ENCODE measurements at places on chromosomes 6 and 20. TPM values are rescaled to one million over a fixed set of nuclear protein-coding genes. Genes with fewer than 3 reads are reported as not detected.

Gene CCN6
- not detected for total RNA-seq

Gene NAA20
- total RNA-seq = 26.3 TPM

Gene HLA-DMB
- 12.2 TPM for total RNA-seq

Gene C20orf202
- not detected for total RNA-seq

Gene PPT2
- total RNA-seq = 107 TPM

Gene LYRM4
- total RNA-seq = 18.3 TPM

Gene CCND3
- 102 TPM for total RNA-seq

Gene TSHZ2
- total RNA-seq = 32.7 TPM

Gene RAD21L1
- total RNA-seq = not detected

DNA sequence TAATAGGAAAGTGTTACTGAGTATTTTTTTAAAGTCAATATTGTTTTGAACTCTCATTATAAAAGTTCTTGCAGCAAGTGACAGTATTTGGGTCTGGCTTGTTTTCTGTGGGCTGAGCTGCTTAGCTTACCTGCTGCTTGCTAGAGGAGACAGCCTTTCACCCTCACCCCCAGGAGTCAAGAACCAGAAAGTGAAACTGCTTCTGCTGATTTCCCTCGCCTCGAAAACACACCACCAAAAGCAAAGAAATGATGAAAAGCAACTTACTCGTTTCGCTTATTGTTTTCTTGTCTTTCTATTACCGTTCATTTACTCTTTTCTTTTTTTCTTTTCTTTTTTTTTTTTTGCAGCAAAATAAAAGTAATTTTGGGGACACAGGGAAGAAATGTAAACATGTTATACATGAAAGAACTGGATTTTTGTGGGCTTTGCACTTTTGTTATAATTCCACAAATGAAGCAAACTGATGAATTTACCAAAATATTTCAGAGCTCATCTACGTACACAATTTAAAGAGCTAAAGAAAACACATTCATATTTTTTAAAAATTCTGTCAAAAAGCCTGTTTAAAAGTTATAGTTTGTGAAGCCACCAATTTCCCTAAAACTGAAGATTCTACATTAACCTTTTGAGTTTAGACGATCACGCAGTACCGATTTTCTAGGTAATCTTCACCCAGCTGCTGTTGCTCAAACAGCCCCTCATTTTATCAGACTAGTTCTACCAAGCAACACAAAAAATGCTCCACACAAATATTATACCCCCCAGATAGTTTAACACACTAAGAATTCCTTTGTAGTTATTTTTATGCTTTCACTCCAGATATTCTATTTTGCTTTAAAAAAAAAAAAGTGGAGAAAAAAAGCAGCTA is 1.7 kb downstream of the SCML4 start:
- no peak overlapping the region for H3K27ac ChIP-seq
- no peaks in the 10 kb centered on the region for H3K36me3 ChIP-seq
- peaks cover 19% of the 10 kb centered on the region for H3K4me1 ChIP-seq
- no peak overlapping the region for H3K4me3 ChIP-seq
- no peak for DNase-seq

- H3K36me3 ChIP-seq = no peaks in the 10 kb centered on the region
- no peak for DNase-seq
- H3K27ac ChIP-seq = no peak overlapping the region
- H3K27me3 ChIP-seq = no peaks in the 10 kb centered on the region
Measured at GRCh38 chr6:154656660-154657059, 76.6 kb upstream of the SCAF8 start.

GRCh38 chr6:131678442-131678841 is 22.8 kb downstream of the OR2A4 start:
- no peaks in the 10 kb centered on the region for H3K4me1 ChIP-seq
- H3K27ac ChIP-seq = no peak overlapping the region
- DNase-seq = no peak
- no peaks in the 10 kb centered on the region for H3K27me3 ChIP-seq
- H3K4me3 ChIP-seq = no peak overlapping the region

DNA sequence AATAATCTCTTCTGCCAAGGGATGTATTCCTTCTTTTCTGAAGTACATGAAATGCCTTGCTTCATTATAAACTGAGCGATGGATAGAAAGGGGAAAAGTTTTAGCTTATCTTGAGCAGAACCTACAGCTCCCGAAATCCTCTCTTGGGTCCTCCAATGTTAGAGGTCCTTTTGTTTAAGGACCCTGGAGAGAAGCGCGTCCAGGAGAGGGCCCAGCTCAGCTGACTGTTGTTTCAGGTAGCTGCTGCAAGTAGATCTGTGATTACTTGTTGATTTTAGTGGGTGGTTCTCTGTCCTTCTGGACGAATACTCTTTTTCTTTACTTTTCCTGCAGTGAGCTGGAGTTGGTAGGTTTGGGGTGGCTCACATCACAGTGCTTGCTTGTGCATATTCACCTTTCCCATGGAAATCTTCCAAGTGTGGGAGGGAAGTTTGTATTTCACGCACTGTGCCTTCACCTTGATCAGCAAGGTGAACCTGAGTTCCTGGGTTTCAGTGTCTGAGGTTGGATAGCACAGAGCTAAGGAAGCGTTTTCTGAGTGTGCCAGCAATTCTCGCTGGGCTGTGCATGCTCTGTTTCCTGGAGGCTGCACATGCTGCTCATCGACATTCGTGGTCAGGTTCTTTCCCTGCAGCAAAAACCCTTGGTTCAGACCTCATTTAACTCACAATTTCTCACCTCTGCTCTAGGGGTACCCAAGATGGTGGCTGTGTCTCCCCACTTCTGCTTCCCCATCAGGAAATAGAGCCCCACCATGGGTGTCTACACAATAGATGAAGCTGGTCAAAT is 176.3 kb downstream of the JARID2 start:
- H3K27me3 ChIP-seq = no peaks in the 10 kb centered on the region
- H3K36me3 ChIP-seq = no peaks in the 10 kb centered on the region
- DNase-seq = no peak
- H3K4me3 ChIP-seq = no peak overlapping the region
- peaks cover 9% of the 10 kb centered on the region for H3K4me1 ChIP-seq

DNA sequence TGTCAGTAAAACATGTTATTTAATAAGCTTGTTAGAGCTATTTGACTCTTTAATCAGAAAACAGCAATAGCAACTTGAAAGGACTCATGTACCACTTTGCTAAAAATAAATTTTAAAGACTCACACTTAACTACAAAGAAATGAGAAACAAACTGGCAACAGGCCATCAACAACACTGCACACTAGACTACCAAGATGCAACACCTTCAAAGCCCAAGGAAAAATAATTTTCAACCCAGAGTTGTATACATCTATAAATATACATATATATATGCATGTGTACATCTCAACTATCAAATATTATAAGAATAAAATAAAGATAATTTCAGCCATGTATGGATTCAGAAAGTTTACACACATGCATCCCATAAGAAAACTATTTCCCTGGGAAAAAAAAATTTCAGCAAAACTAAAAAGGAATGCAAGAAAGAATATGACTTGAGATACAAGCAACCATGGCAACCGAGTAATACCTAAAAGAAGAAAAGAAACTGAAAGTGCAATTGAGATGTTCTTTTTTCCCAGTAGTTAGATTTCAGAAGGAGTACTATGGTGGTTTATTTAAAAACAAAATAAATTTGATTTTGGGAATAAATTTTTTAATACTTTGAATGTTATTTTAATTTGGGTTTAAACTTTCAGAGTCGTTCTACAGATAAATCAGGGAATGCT is 303.8 kb downstream of the UBE3D start:
- DNase-seq = no peak
- H3K4me3 ChIP-seq = no peak overlapping the region
- no peaks in the 10 kb centered on the region for H3K36me3 ChIP-seq
- no peaks in the 10 kb centered on the region for H3K27me3 ChIP-seq
- no peaks in the 10 kb centered on the region for H3K4me1 ChIP-seq

GRCh38 chr6:41179163-41179562 is 16.2 kb upstream of the TREM2 start:
- no peak for DNase-seq
- H3K4me1 ChIP-seq = no peaks in the 10 kb centered on the region
- H3K27ac ChIP-seq = no peak overlapping the region
- H3K27me3 ChIP-seq = no peaks in the 10 kb centered on the region

DNA sequence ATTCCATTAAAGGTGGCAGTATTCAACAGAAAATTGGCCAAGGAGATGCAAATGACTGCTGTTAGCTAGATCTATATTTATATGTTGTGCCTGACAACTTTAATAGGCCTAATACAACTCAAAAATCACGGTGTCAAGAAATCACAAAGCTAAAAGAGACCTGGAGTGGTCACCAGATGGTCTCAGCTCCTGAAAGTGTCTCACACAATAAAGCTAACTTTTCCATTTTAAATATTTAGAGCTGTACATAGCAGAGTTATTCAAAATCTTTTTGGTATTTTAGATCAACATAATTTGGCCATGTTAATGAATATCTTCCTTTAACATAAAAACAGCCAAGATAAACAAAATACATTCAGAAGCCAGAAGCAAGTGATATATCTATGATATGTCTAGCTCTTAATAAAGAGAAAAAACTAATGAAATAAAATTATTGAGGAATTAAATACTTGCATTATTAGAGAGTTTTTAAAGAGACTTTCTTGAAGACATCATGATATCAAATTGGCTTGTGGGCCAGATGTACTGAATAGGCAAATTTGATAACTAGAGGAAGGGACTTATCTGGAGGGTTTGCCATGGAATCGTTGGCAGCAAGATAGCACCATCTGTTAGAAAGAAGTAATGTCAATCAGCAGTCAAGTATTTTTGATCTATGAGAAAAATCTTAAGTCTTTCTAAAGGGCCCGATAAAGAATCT is 84.9 kb upstream of the SCAF8 start:
- no peak for DNase-seq
- H3K4me3 ChIP-seq = no peak overlapping the region
- no peak overlapping the region for H3K27ac ChIP-seq

DNA sequence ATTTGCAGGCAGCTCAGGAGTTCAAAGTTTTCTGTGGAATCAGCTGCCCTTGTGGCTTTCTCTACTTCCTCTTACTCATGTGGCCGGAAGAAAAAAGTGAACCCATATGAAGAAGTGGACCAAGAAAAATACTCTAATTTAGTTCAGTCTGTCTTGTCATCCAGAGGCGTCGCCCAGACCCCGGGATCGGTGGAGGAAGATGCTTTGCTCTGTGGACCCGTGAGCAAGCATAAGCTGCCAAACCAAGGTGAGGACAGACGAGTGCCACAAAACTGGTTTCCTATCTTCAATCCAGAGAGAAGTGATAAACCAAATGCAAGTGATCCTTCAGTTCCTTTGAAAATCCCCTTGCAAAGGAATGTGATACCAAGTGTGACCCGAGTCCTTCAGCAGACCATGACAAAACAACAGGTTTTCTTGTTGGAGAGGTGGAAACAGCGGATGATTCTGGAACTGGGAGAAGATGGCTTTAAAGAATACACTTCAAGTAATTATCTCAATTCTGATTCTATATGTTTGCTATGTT is 1.1 kb downstream of the MGME1 start:
- H3K36me3 ChIP-seq = no peaks in the 10 kb centered on the region
- H3K4me3 ChIP-seq = peak overlapping the region; percentile 78
- no peaks in the 10 kb centered on the region for H3K4me1 ChIP-seq

GRCh38 chr6:130575971-130576370 is 210.2 kb downstream of the TMEM200A start:
- no peak for DNase-seq
- H3K27me3 ChIP-seq = no peaks in the 10 kb centered on the region
- no peaks in the 10 kb centered on the region for H3K4me1 ChIP-seq
- H3K4me3 ChIP-seq = no peak overlapping the region

GRCh38 chr6:11248974-11249761 is 16.7 kb upstream of the NEDD9 start:
- H3K36me3 ChIP-seq = no peaks in the 10 kb centered on the region
- DNase-seq = no peak
- no peak overlapping the region for H3K4me3 ChIP-seq
- peaks cover 33% of the 10 kb centered on the region for H3K4me1 ChIP-seq

DNA sequence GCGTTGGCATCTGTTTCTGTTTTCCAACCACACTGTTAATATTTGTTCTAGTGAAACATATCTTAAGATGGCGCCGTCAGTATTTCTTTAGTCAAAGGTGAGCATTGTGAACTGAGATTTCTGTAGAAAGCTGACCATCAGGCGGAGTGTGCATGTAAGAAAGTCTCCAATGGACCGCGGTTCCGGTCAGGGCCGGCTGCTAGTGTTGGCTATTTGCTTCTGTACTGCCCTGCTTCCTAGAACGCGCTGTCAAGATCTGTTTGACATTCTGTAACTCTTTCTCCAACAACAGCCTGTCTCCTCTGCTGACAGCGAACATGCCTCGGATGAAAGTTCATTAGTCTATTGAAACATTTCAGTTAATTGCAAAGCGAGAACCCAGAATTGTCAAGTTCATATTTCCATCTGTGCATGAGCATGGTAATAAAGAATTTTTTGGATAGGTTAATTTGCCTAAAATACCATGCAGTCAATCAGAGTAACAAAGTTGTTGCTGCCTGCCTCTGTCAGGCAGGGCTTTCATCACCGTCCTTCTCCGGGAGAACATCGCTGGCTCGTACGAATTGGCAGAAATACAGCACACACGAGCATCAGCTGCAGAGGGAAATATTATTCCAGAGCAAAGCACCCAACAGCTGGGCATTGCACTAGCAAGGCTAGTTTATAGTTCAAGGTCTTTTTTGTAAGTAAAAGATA is 369.1 kb downstream of the CDH4 start:
- H3K36me3 ChIP-seq = no peaks in the 10 kb centered on the region
- no peak overlapping the region for H3K4me3 ChIP-seq
- no peaks in the 10 kb centered on the region for H3K27me3 ChIP-seq

GRCh38 chr6:84411060-84411629 is 183.7 kb upstream of the CEP162 start:
- DNase-seq = no peak
- no peak overlapping the region for H3K4me3 ChIP-seq
- no peak overlapping the region for H3K27ac ChIP-seq
- no peaks in the 10 kb centered on the region for H3K27me3 ChIP-seq
- no peaks in the 10 kb centered on the region for H3K36me3 ChIP-seq

DNA sequence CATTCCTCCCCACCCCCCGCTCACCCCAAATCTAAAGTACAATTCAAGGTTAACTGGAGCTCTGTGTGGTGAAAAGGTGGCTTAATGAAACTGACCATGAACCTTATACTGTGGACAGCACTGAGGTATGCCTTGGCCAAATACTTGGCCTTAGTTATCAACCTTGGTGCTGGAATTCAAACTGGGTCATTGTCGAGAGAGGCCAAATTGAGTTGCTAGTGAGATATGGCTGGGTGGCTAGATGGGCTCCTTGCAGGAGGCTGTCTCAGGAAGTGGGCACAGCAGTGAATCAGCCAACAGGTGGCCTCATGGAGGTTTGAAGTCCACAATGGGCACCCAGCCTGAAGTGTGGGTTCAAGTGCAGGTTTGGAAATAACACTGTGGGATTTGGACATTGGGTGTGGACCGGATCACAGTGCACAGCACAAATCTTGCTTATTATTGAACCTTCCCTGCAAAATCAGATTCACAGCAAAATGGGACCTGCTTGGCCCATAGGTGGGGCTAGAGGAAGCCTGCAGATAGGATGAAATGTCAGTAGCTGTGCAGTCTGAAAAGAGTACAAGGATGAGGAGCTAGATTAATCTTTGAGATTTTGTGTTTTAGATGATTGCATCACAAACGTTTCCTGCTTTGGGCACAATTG is 5.6 kb upstream of the BTBD3 start:
- H3K4me1 ChIP-seq = peaks cover 7% of the 10 kb centered on the region
- no peak overlapping the region for H3K27ac ChIP-seq
- no peak for DNase-seq
- no peaks in the 10 kb centered on the region for H3K36me3 ChIP-seq

GRCh38 chr20:63549019-63549418 is 1.5 kb upstream of the SRMS start:
- DNase-seq = no peak
- H3K4me3 ChIP-seq = no peak overlapping the region
- no peak overlapping the region for H3K27ac ChIP-seq

Data from sigmoid colon (tissue), 7 donors.